HAP-1 (cell line): ENCODE measurements at places on chromosomes 2 and 18.

GRCh38 chr2:224220586-224221255 lies 181.2 kb downstream of the FAM124B start:
- DNase-seq, result no peak

DNA sequence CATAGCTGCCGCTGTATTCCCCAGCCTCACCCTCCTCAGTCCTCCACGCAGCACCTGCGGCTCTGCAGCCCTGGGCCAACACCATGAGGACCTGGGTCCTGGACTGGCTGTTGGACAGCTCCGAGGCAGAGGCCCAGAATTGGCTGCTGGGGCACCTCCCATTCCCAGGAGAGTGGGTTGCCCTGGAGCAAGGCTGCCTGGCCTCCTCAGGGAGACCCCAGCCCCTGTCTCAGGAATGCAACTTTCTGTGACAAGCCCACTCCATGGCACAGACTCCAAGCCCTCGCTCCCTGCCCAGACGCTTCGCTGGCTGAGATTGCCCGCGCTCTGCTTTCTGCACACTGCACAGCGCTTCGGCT lies 33.0 kb downstream of the CYP26B1 start:
- no peak for DNase-seq

DNA sequence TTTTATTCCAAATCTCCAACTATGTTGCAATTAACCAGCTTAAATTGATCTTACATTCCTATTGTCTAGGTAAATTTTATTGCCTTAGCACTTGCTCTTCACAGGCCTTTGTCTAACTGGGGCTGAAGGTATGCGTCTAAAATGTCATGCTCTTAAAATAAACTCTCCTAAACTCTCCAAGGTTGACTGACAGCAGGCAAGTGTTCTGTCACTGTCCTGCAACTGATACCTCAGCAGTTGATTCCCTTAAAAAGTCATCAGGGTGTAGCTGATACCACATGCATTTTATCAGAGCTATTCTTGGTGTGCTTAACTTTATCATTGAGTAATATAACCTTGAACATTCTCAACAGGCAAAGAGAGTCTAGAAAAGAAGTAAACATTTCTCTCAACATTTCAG lies 680 bp downstream of the TTN start:
- DNase-seq, result no peak

- DNase-seq, result no peak
Measured at GRCh38 chr2:96163768-96164429, 18.7 kb upstream of the DUSP2 start.

- no peak for DNase-seq
Measured at GRCh38 chr18:28088477-28088876, 88.5 kb downstream of the CDH2 start.

GRCh38 chr2:162382278-162382677 lies 38.3 kb downstream of the GCA start:
- no peak for DNase-seq

DNA sequence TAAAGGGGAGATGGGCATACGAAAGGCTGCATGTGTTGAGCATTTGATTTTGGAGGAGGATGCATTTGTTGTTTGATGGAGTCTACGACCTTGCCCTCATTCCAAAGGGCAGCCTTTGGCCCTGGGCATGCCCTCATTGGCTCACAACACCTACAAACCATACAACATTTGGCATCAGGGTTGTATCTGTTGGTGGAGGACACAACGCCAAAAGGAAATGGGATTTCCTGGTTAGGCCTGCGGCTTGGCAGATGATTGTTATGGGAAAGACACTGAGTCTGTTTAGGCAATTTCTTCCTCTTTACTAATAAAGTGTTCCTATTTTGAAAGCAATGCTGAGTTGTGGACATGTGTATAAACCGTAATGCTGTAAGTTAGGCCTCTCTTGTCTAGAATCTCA lies 246.9 kb downstream of the LDLRAD4 start:
- no peak for DNase-seq

DNA sequence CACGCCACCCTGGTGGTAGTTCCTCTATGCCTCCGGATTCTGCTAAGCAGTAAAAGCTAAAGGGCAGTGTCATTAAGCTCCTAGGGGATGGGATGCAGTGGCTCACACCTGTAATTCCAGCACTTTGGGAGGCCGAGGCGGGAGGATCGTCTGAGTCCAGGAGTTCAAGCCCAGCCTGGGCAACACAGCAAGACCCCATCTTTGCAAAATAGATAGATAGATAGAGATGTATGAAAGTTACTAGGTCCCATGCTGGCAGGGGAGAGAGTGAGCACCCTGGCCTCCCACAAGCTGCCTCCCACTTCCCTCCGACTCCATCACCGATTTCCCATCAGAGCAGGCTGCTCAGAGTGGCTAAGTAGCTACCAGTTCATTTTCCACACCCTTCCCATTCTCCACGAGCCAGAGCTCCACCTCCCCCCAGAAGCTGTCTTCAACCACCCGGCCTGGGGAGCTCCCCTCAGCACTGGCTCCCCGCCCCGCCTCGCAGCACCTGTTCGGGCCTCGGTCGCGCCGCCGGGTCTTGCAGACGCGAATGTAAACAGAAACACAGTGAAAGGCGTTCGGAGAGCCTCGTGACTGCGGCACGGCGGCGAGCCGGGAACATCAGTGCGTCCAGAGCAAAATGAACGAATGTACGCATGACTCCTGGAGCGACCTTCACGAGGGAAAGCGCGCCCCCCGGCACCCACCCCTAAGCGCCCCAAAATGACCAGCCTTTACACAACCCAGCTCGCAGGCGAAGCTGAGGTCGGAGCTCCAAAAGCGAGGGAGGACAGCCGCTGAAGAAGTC lies 598 bp upstream of the CEP68 start:
- no peak for DNase-seq
